Effector CD8-positive, alpha-beta T cell (primary cell): ENCODE measurements at places on chromosomes 5 and 9.

DNA sequence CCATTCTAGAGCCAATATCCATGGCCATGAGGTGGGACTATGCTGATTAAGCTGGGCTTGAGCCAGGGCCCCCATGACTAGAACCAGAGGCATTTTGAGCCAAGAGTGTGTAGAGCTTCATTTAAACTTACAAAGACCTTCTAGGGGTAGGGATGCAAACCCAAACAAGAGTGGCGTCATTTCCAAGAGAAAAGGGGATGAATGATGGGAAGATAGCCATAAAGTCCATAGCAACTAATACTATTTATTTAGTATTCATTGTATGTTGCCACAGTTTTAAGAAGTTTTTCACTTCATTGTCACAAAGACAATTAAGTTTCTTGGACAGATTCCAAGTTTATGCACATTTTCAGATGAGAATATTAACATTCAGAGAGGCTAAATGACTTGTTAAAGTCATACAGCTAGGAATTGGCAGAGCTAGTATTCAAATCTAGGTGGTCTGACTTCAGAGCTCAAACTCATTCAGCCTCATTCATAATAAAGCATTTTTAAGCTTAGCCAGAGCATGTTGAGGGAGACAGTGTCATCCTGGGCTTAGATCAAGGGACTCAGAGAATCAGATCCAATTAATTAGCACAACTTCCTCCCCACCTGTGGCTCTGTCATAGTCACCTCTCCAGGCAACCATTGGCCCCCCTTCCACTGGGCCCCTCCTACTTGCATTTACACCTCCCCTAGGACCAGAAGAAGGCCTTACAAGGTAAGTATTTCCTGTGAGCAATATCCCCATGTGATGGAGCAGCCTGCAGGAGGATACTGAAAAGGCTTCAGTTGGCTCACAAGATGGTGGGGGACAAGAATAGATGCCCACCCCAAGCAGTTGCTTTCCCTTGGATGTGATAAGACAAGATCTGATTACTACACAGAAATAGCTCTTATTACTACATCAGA is 95.0 kb upstream of the PCSK1 start:
- no peak for DNase-seq

GRCh38 chr5:119814655-119815054 is 185.3 kb downstream of the FAM170A start:
- no peak for DNase-seq

GRCh38 chr5:128494516-128494915 is 43.5 kb downstream of the FBN2 start:
- DNase-seq = no peak

- DNase-seq = no peak
Observed at GRCh38 chr9:124357721-124358361, 57.4 kb downstream of the PSMB7 start.

GRCh38 chr5:105230516-105231157 is 1668.0 kb upstream of the NUDT12 start:
- no peak for DNase-seq

DNA sequence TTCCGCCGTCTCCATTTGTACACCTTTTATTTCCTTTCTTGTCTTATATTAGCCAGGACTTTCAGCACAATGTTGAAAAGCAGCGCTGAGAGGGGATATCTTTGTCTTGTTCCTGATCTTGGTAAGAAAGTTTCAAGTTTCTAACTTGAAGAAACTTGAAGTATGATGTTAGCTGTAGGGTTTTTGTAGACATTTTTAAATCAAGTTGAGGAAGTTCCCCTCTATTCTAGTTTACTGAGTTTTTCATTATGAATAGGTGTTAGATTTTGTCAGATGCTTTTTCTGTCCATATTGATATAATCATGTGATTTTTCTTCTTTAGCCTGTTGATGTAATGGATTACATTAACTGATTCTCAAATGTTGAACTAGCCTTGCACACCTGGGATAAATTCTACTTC is 425.7 kb downstream of the PIK3R1 start:
- no peak for DNase-seq

GRCh38 chr9:127112735-127113161 is 9.7 kb downstream of the ANGPTL2 start:
- DNase-seq = no peak
